ENCODE measurements at places on chromosomes 16 and 17. TPM values are rescaled to one million over a fixed set of nuclear protein-coding genes. Genes with fewer than 3 reads are reported as not detected.

DNA sequence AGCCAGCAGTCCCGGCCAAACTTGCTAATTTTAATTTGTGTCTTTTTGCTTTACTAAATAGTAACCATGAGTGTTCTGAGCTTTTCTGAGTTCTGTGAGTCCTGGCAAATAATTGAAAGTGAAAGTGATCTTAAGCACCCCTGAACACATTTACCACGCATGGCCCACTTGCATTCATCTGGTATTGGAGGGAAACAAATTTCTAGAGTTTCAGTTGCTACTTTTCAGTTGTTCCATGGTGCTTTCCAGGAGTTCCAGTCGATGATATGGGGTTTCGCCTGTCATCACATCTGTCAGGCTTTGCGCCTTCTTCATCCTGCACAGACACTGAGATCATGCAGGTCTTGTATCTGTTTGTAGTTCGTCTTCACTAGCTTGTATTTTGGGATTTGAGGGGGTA, 44.1 kb downstream of the CRLF3 start:
- DNase-seq = no peak

- DNase-seq = no peak
These were observed 81.6 kb upstream of the CDC42EP4 start for GRCh38 chr17:73393381-73393780.

GRCh38 chr17:67570797-67571196, 146.9 kb upstream of the NOL11 start:
- no peak for DNase-seq

GRCh38 chr17:72463287-72464102, 342.7 kb downstream of the SOX9 start:
- no peak for DNase-seq

DNA sequence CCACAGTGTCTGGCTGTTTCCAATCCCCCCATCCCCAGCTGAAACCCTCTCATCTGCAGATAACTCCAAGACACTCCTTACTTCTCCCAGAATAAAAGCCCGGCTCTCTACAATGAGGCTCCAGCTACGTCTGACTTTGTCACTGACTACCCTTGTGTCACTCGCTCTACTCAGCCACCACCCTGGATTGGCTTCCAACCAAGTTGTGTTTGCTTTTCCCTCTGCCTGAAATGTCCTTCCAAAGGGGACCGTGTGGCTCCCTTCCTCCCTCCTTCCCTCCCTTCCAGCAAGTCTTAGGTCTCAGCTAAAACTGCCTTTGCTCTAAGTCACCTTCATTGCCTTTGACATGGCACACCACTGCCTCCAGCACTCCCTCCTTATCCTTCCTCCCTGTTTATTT, 42.8 kb downstream of the CDH1 start:
- no peak for DNase-seq

DNA sequence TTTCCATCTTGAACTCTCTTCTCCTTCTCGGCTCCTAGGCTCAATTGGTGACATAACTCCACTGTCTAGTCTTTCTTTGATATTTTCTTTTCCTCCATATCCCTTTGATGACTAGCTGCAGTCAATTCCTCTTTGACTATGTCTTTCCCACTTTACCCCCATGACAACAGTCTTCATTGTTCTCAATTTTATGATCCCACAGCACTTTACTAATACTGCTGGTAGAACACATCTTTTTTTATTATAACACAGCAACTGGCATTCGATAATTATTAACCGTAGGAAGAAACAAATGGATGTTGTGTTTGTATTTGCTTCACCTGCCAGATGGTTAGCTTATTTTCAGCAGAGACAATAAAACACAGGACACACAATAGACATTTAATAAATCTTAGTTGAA, 1.3 kb downstream of the KRTAP3-3 start:
- DNase-seq = no peak

DNA sequence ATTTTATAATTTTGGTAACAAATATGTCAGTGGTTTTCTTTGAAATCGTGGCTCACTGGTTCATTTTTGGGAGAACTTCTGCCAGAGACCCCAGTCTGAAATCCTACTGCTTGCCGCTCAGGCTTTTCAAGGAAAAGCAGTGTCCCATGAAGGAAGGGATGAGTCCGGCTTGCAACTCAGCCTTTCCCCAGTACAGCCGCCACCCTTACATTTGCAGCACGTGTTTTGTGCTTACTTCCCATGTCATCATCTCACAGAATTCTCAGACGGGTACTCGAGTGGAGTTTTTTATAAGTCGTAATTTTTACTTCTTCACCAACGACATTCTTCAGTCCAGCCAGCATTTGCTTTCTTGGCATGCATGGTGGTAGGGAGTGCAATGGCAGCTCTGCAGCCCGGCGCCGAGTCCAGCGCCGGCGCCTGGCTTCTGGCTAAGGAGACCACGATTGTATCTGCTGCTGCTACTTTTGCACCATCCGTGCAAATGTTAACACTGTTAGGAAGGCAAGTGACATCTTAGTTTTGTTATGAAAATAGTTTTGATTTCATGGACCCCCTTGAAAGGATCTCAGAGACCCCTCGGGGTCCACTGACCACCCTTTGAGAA, 111.0 kb downstream of the AMFR start:
- no peak for DNase-seq

DNA sequence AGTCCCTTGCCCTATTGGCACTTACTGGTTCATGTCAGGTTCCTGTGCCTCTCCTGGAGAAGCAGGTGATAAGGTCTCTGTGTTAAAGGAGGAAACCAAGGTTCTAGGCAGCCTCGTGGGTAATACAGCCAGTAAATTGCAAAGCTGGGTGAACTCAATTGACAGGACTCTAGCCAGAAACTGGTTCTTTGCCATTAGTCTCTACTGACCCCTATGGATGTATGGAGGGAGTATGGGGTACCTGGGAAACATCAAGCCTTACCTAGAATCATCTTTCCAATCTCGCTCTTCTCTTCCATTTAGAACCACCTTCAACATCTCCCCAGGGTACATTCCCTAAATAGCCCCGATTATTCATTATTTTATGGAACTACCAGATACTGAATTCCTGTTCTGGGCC, 169.3 kb downstream of the CDH13 start:
- no peak for DNase-seq

DNA sequence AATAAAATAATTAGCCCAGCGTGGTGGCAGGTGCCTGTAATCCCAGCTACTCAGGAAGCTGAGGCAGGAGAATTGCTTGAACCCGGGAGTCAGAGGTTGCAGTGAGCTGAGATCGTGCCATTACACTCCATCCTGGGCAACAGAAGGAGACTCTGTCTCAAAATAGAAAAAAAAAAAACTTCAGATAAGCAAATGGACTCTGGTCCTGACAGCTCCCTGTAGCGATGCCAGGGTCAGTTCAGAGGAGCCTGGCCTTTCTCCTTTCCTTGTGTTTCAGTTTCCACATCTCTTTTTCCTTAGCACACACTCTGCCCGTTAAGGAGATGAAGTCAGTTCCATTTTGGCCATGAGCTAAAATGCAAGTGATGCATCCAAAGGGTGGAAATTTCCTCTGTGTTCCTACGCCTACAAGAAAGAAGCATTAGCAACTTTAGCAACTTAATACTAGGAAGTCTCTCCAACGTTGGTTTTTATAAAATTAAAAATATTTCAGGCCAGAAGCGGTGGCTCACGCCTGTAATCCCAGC, 11.6 kb upstream of the GRB2 start:
- no peak for DNase-seq

DNA sequence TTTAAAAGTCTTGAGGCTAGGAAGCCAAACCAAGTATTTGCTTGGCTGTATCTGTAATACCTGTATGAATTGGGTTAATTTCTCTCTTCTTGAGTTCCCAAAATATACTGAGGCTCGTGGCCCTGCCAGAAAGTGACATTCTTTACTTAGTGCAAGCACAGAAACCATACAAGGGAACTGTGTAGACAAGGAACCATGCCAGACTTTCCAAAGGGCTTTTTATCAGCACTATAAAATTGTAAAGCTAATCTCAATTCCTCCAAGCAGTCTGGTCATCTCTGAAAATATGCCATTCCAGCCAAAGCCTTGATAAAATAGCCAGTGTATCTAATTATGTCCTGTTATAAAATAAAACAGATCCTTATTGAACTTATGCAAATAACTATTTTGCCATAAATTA, 7.2 kb upstream of the CRYM start:
- DNase-seq = no peak

DNA sequence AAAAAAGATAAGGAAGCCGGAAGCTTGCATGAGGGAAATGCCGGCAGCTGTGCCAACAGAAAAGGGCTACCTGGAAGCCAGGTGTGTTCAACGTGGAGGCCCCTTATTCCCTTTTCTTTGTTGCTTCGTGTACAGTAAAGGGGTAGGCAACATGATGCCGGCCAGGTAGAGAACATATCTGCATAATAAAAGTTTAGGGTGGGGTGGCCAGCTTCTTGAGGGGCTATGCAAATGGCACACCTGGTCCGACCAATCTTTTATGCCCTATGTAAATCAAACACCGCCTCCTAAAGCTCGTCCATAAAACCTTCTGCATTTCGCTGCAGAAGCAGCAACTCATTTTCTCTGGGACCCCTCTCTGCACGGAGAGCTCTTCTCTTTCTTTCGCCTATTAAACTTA, 911.6 kb downstream of the KCNJ2 start:
- no peak for DNase-seq

The PSMD3 gene
- 200 TPM for total RNA-seq

The SLC5A10 gene
- total RNA-seq = not detected

Data from Caki2 (cell line).